SK-N-DZ (cell line): ENCODE measurements at places on chromosomes 12 and 14.

GRCh38 chr12:12447236-12447635, 90.4 kb downstream of the BORCS5 start:
- no peak for DNase-seq

DNA sequence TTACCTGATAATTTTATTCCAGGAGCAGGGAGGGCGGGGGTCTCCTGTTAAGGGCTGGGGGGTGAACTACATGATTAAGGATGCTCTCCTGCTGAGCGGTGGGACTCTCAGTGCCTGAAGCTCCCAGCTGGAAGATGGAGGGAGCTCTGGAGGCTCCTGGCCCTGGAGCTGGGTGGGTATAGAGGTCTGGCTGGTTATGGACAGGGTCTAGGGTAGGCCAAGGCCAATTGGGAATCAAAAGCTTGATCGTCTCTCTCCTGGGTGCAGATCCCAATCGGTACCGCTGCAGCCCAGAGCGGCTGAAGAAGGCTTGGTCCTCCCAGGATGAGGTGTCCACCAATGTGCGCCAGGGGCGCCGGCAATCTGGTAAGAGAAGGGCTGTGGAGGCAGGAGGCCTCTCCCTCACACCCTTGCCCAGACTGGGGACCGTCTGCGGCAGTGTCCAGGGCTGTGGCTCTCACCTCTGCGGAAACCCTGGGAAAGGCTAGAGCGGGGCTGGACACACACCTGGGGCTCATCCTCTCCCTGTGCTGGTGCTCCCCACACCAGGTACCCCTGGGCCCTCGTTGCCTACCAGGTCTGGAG, 28.4 kb downstream of the PLEKHG3 start:
- no peak for DNase-seq

DNA sequence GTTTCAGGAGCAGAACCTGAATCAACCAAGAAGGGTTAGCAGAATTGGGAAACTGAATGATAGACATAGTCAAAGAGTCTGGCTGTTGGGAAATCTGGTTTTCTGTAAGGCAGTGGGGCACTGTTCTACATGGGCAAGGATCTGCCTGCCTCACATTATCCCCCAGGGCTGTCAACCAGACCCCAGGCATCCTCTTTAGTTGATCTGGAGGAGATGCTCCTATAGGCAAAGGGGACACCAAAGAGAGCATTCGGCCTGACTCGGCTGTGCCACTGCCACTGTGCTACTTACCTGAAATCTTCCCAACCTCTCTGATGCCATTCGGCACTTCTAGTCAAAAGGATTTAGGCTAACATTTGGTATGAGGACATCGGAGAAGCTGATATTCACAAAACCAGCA, 4.1 kb downstream of the ISCU start:
- no peak for DNase-seq

DNA sequence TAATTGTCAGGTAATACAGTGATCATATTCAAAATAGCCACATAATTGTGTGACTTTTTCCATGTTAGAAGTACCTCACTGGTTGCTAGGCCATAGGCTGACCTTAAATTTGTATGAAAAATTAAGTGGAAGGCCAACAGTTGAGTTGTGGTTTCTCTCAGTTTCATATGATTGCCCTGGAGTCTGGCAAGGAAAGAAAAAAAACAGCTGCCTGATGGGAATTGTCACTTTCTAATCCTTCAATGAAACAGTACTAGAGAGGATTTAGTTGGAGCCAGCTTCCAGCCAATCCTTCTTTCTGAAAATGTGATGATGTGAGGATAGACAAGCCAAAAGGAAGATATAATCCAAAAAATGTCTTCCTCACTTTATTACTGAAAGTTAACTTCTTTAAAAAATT, 113.6 kb downstream of the ALX1 start:
- no peak for DNase-seq

DNA sequence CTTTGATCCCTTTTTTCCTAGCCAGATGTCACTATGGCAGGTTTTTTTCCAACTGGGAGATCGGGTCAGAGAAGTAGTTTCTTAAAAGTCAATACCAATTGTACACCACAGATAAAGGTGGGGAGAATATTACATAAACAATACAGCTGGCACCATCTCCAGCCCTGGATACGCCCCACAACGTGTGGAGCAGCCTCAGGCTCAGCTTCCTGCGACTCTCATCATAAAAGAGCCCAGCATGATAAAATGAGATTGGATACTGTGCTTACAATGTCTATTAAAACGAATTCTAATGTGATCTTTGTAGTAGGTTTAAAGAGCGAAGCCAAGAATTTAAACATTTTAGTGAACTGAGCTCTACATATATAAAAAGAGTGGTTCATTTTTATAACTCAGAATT, 21.5 kb downstream of the EFCAB11 start:
- DNase-seq = no peak

GRCh38 chr12:103964805-103965204, 867 bp upstream of the TDG start:
- DNase-seq = no peak

GRCh38 chr12:6899837-6900519, 4.6 kb upstream of the LRRC23 start:
- DNase-seq = no peak

DNA sequence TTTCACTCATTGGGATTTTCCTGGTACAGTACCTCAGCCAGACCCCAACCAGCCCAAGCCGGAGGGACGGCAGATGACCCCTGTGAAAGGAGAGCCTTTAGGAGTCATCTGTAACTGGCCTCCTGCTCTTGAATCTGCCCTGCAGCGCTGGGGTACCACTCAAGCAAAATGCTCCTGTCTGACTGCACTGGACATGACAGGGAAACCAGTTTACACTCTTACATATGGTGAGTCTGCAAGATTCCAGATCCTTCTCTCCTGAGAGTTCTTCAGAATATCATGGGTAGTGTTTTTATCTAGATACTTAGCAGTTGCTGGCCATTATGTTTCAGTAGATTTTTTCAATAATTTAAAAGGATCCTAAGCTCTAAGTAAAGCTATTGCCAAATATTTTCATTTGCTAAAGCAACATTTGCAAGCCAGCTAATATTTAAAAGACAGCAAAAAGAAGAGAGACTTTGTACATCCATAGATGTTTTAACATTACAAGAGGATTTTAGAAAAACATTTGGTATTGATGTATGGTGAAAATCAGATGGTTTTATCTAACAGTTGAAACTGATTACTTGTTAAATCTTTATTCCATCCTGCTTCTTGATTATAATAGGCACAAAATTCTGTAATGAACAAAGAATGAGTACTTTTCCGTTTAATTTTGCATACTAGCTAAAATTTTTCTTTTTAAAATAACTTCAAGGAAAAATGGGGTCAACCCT, 85.1 kb upstream of the ATF1 start:
- DNase-seq = no peak

GRCh38 chr12:1966561-1967226, 37.6 kb downstream of the DCP1B start:
- DNase-seq = no peak

- peak; percentile 65 for DNase-seq
Observed at GRCh38 chr14:36268121-36268520, 52.3 kb downstream of the MBIP start.

DNA sequence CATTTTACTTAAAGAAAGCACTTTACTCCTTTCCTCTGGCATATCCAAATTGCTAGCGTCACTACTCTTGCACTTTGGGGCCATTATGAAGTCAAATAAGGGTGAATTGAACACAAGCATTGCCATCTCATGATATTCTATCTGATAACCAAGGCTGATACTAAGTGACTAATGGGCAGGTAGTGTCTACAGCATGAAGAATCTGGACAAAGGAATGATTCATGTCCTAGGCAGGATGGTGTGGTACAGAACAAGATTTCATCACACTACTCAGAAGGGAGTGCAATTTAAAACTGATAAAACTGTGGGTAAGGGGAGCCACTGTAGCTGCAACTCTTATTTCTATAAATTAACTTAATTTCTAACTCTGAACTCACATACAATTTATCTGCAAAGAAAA, 7.7 kb upstream of the SLC6A15 start:
- DNase-seq = no peak

DNA sequence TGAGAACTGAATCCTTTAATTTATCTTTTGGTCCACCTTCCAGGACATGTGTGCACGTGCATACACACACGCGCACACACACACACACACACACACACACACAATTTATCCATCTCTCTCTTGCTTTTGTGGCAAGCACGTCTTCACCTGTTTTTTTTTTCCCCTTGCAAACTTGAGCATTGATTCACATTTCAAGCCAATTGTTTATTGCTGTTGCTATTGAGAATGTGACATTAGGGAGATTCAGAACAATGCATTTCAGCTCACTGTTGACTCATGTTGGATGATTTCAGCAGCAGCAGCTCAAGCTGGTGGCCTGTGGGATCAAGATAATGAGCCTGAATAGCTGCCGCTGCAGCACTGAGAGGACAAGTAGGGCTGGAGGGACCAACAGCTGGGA, 128.9 kb downstream of the SNAPC1 start:
- DNase-seq = no peak

- DNase-seq = no peak
Observed at GRCh38 chr14:72525087-72525915, 368.6 kb downstream of the DPF3 start.

DNA sequence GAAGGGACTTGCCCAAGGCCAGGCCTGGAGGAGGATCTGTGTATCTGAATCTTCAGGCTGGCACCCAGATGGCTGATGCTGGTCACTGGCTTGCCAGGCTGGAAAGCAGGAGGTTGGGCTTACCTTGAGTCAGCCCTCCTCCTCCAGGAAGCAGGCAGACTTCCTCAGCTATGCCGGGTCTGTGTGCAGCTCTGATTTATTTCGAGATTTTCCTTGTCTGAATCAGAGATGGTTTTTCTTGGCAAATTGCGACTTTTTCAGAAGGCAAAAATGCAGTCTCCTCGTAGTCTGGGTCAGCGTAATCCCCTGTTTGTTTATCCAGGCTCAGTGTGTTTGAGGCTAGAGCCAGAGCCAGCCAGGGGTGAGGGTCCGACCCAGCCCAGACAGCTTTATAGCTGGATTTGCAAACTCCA, 48.9 kb downstream of the SMOC1 start:
- no peak for DNase-seq

DNA sequence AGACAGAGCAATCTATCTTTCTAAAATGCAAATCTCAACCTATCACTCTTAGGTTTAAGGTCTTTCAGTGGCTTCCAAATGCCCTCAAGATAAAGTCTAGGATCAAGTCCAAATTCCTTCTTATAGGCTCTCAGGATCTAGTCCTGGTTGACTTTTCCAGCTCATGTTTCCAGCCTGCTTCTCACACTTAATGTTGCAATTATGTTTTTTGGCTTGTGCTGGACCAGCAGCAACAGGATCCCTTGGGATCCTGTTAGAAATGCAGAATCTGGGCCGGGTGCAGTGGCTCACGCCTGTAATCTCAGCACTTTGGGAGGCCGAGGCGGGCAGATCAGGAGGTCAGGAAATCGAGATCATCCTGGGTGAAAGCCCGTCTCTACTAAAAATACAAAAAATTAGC, 10.6 kb downstream of the GPR33 start:
- no peak for DNase-seq

DNA sequence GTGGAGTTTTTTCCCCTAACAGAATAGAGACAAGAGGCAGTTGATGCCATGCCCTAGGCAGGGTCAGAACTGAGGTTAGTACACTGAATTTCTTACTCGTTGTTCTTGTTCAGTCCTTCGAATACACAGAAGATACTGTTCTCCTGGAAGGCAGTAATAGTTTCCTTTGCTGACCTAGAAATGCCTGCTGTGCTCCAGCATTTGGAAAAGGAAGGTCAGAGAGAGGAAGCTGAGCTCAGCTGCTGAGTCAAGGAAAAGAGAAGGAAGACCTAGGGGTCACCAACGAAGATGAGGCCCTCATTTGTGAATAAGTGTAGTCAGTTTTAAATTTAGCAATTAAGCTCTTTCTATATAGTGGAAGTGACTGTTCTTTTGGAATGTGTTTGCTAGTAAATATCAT, 100.1 kb downstream of the CRADD start:
- no peak for DNase-seq

DNA sequence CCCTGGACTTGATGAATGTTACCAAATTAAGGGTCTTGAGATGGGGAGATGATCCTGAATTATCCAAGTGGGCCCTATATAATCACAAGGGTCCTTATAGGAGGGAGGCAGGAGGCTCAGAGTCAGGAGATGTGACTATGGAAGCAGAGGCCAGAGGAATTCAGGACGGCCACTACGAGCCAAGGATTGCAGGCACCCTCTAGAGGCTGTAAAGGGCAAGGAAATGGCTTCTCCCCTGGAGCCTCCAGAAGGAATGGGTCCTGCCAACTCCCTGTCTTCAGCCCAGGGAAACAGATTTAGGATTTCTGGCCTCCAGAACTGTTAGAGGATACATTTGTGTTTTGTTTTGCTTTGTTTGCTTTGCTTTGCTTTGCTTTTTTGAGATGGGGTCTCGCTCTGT, 8.8 kb downstream of the BDKRB1 start:
- DNase-seq = no peak

DNA sequence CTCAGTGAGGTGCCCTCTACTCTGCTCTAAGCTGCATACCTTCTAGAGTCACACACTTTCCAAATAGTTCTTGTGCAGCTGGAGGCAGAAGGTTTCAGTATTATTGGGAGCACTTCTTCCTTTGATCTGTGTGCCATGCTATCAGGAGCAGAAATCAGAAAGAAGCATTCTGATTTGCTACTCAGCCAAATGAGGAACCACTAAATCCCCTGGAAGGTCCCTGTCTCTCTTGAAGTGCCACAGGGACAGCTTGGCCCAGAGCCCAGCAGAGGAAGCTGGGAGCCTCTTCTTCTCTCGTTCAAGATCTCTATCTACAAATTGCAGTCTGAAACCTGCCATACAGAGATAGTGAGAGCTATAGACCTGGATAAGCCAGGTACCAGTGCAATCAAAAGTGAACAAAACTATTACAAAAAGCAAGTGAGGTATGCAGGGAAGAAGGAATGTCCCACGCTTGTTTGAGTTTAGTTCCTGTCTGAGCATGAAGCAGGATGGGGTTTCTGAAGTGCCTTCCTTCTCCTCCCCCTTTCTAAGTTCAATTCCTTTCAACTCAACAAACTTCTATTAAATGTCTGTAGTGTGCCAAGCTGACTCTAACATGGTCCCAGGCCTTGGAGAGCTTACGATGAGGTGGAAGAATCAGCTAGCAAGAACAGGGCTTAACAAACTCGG, 100.9 kb upstream of the PARP11 start:
- DNase-seq = no peak

GRCh38 chr12:21773263-21773741, 1.2 kb downstream of the KCNJ8 start:
- DNase-seq = peak; percentile 80

GRCh38 chr12:111927346-111927745, 85.3 kb downstream of the MAPKAPK5 start:
- no peak for DNase-seq

- peak; percentile 74 for DNase-seq
Observed at GRCh38 chr14:34461334-34462131, 507 bp downstream of the SPTSSA start.

- DNase-seq = no peak
Observed at GRCh38 chr14:66698503-66698902, 190.6 kb downstream of the GPHN start.
